ENCODE measurements at places on chromosomes 2 and 18.

- DNase-seq: no peak
Observed at GRCh38 chr18:62245177-62245576, 58.1 kb downstream of the RELCH start.

GRCh38 chr2:238502956-238503791 lies 76.4 kb downstream of the ASB1 start:
- peak; percentile 11 for DNase-seq

- DNase-seq: no peak
Observed at GRCh38 chr2:29238497-29238896, 123.3 kb downstream of the CLIP4 start.

GRCh38 chr2:160701822-160702221 lies 208.2 kb upstream of the RBMS1 start:
- DNase-seq: no peak

- no peak for DNase-seq
Observed at GRCh38 chr2:227035711-227036367, 128.2 kb downstream of the COL4A4 start.

DNA sequence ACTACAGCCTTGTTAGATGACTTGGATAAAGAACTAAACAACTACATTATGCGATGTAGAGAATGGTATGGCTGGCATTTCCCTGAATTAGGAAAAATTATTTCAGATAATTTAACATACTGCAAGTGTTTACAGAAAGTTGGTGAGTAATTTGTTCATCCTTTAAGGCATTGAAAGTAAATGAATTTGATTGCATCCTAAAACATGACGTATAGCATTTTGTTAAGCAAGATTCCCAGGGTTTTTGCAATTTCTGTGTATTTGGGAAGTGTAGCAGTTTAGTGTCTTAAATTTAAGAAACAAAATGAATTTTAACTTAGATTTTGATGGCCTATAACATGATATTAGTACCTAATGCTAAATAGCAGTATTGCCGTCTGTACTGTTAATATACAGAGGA lies 24.8 kb downstream of the NOP58 start:
- DNase-seq: no peak

GRCh38 chr2:190697421-190697820 lies 48.5 kb downstream of the NAB1 start:
- DNase-seq: no peak

DNA sequence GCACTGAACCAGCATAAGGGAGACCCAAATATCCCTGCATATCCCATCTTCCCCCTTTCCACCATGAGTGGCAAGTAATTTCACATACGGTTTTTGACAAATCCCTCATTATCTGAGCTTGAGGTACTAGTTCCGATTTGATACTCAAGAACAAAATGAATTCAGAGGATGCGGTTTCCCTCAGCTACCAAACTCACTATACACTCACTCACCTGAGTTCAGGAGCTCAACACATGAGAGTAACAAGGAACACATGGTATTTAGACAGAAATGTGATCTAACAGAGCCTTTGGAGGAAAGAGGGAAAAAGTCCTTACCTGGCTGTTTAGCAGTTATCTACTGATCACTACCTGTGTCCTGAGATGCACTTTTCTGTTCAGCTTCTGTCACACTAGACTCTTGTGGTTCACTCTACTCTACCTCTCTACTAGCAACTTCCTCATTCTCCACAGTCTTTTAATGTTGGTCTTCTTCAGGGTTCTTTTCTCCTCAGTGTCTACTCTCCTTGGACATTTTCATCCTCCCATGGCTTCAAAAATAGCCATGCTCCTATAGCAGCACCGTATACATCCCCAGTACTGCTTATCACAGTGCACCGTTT lies 25.1 kb downstream of the ASXL2 start:
- no peak for DNase-seq

- DNase-seq: peak; percentile 77
Observed at GRCh38 chr18:75208155-75208835, 644 bp downstream of the PTGR3 start.

GRCh38 chr2:240569998-240570530 lies 1.8 kb downstream of the RNPEPL1 start:
- DNase-seq: no peak

GRCh38 chr18:56935434-56936040 lies 211.3 kb upstream of the BOD1L2 start:
- no peak for DNase-seq

GRCh38 chr2:63054841-63055225 lies 4.2 kb downstream of the OTX1 start:
- DNase-seq: peak; percentile 47
